CD4-positive, alpha-beta T cell (primary cell): ENCODE measurements at places on chromosomes 7 and 10.
A peak's percentile ranks its signal among the peaks of the same experiment; 100 is the strongest.

DNA sequence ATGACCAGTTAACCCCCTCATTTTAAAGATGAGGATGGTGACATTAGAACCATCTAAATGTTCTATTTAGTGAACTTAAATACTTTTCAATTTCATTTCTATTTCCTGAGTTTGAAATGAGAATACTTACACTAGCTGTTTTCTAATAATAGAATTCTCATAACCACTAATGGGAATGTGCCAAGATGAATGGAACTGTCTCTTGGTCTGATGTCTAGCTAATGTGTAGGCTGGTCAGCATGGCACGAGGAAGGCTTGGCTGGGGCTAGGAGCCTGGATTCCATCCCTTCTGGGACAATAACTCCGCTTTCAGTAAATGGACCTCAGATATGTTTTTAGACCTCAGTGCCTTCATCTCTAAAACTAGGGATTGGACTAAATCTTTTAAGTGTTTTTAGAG is 185.8 kb upstream of the NRP1 start:
- no peak for DNase-seq

DNA sequence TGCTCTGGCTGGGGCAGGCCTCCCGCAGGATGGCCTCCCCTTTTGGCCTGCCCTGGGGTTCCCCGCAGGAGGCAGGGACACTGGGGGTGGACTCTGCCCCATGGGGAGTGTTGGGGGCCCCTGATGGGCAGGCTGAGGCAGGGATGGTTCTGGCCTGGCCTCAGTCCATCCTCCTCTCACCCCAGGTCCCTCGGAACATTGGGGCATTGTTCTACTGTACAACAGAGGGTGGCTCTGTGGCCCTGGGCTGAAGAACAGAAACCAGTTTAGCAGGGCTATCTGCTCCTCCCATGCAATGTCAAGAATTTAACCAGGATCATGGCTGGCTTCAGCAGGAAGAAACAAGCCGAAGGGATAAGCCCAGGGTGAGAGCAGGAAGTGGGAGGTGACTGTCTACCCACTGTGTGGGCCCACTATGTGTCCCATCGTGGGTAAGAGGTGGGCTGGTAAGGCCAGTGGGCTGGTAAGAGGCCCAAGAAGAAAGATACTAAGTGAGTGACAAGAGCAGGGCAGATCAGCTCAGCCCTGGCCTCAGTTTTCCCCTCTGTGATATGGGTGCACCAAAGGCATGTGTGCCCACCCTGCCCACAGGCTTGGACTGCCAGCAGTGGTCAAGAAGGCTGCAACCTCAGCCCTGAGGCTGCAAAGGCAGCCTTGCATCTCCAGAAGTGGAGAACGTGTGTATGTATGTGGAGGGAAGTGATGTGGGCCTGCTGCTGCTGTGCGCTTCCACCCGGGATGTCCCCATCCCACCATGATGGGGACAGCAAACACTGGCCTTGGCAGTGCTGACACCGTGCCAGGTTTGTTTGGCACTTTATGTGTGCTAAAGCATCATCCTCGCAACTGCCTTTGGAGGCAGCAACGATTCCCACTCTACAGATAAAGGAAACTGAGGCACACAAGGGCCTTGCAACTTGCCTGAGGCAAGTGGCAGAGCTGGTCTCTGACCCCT is 138.9 kb downstream of the SH3PXD2A start:
- DNase-seq = no peak

DNA sequence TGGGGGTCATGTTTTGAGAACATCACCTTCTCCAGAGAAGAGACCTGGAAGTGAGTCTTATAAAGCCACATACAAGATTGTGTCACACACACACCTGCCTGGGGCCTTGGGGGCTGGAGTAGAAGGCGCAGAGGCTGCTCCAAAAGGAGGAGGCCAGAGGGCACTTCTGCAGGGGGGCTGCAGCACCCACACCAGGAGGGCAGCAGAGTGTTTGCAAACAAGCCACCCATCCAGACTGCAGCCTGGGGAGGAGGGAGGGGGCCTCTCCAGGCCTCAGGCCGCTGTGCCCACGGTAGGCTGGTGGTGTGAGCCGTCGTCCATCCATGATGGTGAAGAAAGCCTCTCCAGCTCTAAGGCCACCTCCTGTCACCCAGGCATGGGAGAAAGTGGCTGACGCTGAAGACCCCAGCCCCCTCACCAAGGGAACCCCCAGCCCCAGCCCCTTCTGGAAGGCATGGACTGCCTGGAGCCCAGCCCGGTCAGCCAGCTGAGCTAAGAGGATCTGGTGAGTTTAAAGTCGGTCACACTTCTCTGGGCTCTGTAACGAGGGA is 77.5 kb downstream of the FOXL3 start:
- DNase-seq = no peak

DNA sequence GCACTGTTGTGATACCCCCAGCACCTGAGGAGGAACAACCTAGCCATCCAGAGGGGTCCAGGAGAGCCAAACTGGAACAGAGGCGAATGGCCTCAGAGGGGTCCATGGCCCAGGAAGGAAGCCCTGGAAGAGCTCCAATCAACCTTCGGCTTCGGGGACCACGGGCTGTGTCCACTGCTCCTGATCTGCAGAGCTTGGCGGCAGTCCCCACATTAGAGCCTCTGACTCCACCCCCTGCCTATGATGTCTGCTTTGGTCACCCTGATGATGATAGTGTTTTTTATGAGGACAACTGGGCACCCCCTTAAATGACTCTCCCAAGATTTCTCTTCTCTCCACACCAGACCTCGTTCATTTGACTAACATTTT is 1.6 kb upstream of the CASP2 start:
- DNase-seq = no peak

GRCh38 chr7:14275356-14275755 is 285.9 kb upstream of the ETV1 start:
- no peak for DNase-seq

DNA sequence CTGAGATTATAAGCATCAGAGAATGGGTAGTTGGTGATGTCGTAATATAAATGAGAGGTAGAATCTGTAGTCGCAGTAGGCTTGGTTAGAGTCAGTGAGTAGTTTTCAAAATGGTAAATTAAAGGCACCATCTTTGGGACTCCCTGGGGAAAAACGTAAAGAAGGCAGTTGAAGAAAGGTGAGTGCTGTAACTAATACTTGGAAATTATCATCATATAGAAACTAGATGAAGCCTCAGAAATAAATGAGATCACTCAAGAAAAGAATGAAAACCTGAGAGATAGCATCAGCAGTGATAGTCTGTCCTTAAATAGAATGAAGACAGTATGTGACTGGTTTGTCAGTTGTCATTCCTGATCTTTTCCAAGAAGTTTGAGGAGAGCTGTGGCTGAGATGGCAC is 23.8 kb downstream of the PALS2 start:
- DNase-seq = no peak

GRCh38 chr10:12728494-12728893 is 273.0 kb downstream of the CCDC3 start:
- DNase-seq = no peak

DNA sequence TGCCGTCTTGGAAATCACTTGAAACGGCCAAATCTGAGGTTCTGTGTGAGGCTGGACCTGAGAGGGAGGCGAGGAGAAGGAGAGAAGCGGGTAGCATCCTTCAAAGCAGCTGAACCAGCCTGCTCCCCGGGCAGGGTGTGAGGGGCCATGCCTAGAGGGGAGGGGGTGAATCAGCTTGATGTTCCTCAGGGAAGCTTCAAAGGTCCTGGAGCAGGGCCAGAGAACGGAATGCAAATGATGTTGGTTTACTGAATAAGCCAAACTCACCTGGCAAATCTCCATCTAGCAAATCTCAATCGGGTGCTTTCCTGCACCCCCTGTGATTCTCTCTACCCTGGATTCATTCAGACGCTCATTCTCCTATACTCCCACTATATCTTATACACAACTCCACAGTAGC is 226.9 kb downstream of the WDR11 start:
- no peak for DNase-seq

- DNase-seq = no peak
Measured at GRCh38 chr10:129643266-129643665, 176.2 kb downstream of the MGMT start.

- no peak for DNase-seq
Measured at GRCh38 chr10:103897241-103897774, 20.7 kb downstream of the STN1 start.

- DNase-seq = peak; percentile 14
Measured at GRCh38 chr7:5210751-5211338, 20.8 kb downstream of the WIPI2 start.

DNA sequence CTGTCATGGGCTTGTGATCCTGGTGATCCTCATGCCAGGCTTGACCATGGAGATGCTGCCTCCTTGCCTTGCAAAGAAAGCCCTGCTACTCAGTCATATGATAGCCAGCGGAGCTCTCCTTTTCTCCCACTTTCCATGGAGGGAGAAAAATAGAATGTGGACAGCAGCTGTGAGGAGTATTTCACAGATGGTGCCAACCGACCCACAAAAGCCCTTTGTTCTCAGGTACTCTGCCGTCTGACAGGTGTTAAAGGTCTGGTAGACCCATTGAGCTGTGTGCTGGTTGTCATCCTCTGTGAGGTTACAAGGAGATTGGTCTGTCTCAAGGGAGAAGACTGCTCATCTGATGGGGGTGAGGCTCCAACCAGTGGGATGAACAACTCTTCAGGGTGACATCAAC is 29.5 kb upstream of the COBL start:
- DNase-seq = no peak

DNA sequence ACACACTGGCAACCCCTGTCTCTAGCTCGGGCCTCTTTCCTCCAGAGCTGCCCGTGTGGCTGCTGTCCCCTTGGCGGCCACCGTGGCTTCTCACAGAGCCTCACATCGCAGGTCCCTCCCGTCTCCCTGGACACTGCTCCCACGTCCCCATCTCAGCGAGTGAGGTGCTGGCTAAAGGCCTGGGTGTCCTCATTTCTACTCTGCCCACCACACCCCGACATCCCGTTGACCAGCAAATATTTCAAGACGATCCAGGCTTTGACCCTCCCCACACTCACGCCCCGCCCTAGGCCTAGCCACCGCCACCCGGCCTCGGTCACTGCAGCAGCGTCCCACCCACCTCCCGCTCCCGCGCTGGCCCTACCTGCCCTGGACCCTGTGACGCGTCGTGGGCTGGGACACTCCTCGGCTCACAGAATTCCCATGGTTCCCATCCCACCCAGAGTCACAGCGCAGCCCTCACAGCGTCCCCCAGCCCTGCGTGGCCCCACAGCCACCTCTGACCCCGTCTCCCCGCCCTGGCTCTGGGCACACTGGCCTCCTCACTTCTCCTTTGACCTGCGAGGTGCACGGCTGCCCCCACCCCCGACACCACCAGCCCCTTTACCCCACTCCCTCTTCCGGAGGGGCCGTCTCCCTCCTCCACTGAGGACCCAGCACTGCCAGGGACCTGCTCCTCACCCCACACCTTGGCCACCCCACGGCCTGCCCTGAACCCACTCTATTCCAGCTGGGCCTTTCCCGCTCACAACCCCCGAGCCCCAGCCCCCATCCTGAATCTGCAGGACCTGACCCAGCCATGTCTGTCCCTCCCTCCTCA is 6.9 kb downstream of the ADAP1 start:
- DNase-seq = no peak

- no peak for DNase-seq
Measured at GRCh38 chr7:11436773-11437524, 395.0 kb downstream of the THSD7A start.

DNA sequence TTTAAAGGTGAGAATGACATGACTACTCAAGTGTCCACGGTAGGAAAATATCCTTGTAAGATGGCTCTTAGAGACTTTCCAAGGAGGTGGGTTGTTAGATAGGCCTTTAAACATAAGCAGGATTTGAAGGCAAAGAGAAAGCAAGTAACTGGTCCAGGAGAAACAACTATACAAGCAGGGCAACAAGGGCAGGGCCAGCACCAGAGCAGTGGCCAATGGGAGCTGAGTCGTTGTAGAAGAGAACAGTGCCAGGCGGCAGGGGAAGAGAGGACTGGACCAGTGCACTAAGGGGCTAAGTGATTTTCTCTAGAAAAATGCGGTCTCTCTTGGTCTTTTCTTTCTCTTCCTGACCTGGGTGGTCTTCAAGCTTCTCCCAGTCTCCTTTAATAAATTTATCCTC is 94.9 kb downstream of the GLI3 start:
- DNase-seq = no peak

GRCh38 chr10:62374862-62375710 is 917 bp downstream of the ZNF365 start:
- DNase-seq = no peak

DNA sequence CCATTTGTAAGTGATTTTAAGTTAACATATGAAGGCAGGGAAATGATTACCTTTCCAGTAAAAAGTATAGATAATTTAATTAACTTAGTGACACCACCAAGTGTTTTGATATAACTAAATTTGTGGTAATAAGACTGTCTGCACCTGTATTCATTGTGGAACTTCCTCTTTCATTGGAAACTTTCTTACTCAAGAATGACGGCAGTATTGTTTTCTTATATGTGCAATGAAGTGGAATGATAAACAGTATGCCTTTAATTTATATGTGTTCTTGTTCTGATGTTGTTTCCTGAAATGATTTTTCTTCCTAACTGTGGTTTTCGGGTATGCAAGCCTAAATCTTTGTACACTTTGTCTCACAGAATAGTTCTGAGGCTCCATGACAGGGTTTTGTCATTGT is 46.4 kb downstream of the CASD1 start:
- no peak for DNase-seq

- DNase-seq = no peak
Measured at GRCh38 chr7:45324683-45325237, 167.2 kb downstream of the RAMP3 start.

DNA sequence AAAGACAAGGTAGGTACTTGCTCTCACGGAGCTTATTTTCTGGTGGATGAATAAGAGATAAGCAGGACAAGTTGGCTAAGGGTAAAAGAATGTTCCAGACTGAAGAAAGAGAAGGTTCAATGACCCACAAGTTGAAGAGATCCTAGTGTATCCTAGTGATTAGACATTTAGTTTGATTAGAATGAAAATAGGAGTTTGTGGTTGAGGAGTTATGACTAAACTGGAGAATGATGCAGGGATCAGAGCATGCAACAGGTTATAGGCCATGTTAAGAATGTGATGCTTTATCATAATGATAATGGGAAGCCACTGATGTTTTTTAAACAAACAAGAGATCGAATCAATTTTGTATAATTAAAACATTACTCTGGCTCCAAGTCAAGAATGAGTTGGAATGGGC is 357.2 kb downstream of the HPSE2 start:
- DNase-seq = no peak

DNA sequence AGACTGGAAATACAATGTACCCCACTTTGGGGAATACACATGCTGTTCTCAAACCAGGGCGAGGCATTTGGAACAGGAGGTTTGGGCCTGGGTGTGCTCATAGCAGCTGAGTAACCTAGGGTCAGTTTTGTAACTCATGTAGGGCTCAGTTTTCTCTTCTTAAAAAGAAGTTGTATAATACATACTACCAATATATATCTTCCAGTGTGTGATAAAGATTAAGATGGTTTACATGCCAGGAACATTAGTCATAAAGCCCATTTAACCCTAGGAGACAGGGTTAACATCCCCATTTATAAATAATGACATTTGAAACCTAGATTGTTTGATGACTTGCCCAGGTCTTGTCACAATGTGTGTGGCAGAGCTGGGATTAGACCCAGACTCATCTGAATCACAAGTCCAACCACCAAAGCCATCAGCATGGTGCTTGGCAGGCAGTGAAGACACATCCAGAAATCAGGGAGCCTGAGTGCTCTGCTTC is 6.0 kb downstream of the AKR1B10 start:
- DNase-seq = no peak

- DNase-seq = no peak
Measured at GRCh38 chr10:132697578-132698200, 88.3 kb downstream of the NKX6-2 start.
